Frontal cortex (tissue), 4 donors: ENCODE measurements at places on chromosomes 2 and 18.

DNA sequence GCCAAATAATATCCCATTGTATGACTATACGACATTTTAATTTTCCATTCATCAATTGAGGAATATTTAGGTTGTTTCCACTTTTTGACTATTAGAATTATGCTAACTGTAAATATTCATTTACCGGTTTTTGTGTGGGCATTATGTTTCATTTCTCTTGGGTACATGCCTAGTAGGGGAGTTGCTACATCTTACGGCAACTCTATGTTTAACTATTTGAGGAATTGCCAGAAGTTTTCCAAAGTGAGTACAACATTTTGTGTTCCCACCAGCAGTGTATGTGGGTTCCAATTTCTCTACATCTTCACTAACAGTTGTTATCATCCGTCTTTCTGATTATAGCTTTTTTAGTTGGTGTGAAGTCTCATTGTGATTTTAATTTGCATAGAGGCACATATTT lies 1.6 kb upstream of the KDSR start:
- no peak for DNase-seq

DNA sequence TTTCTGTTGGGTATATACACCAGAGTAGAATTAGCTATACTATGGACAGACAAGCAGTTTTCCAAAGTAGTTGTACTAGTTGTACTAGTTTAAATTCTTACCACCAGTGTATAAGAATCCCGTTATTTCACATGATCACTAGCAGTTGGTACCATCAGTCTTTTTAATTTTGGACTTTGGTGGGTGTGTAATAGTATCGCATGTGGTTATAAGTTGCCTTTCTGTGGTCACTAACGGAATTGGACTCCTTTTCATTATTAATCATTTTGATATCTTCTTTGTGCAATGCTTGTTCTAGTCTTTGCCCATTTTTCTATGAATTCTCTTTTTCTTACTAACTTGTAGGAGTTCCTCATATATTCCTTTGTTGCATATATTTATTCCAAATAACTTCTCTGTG lies 89.8 kb downstream of the ASXL2 start:
- DNase-seq, result no peak

DNA sequence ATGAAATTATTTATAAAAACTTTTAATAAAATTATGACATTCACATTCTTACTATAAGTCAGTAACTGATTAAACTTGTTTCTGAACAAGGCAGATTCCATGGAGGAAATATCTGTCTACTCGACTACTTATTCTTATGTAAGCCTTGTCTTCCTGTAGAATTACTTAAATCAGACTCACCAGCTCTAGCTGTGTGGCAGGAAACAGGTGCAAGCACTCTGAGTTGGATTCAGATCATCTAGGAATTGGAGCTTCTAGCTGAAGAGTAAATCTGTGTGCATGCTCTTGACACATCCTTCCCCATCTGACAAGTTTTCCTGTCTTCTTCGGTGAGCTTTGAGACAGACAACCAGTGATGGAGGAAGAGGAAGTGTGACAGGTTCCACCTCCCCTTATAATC lies 284.7 kb downstream of the TRIB2 start:
- DNase-seq, result no peak

DNA sequence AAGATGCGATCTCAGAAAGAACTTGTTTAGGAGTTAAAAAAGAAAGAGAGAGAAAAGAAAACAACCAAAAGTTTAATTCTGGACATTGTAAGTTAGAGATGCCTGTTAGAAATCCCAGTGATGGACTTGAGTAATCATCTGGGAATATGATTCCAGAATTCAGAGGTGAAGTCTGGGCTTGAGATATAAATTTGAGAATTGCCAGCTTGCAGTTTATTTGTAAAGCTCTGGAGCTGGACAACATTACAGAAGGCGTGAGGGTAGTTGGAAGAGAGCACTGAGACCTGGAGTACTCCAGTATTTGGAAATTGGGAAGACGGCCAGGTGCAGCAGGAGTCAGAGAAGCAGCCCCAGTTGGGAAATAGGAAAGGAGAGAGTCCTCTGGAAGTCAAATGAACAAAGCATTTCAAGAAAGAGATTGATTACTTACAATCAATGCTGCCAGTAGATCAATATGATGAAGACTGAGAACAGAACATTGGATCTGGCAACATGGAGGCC lies 128.8 kb upstream of the ARHGAP28 start:
- DNase-seq, result no peak

DNA sequence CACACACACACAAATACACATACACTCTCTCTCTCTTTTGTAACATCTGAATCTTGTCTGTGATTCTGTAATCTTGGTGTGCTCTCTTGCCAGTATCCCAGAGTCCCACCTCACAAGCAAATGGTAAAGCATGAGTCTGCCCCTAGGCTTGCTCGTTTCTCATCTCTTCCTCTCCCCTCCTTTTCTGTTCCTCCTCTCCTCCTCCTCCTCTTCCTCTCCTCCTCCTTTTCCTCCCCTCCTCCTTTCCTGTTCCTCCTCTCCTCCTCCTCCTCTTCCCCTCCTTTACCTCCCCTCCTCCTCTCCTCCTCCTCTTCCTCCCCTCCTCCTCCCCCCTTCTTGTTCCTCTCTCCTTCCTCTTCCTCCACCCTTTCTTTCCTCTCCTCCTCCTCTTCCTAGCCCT lies 59.0 kb downstream of the TNFRSF11A start:
- no peak for DNase-seq

GRCh38 chr2:217279556-217279955 lies 419.7 kb upstream of the TNP1 start:
- no peak for DNase-seq

- no peak for DNase-seq
These were observed 92.1 kb downstream of the TMEM18 start for GRCh38 chr2:584863-585823.

- DNase-seq, result peak; percentile 70
These were observed 1.7 kb downstream of the ERFE start for GRCh38 chr2:238160206-238161129.

- DNase-seq, result no peak
These were observed 142.4 kb upstream of the SOX11 start for GRCh38 chr2:5549771-5550170.

DNA sequence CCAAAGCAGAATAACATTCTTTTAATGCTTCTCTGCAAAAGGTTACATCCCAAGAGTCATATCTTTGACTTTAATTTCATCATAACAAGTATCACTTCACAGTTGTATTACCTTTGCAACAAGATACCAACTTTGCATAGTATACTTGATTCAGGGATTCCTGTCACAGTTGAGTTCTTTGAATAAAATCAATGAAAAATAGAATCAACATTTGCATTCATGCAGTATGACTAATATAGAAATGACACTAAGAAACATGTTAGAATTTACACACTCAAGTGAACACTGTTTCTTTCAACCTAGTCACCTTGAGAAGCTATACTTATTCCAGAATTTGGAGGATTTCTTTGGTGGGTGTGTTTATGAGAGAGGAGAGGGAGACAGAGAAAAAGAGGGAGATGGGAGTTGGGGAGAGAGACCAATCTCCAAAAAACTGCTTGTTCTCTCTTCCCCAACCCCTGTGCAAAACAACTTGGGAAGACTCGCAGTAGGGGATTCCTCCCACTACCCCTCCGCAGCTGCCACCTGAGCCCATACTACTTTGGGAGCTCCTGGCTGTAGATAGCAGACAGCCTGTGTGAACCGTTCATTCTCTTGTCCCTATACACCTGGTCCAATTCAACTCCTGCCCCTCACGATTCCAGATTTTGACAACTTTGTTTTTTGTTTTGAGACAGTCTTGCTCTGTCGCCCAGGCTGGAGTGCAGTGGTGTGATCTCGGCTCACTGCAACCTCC lies 57.7 kb downstream of the PELI1 start:
- no peak for DNase-seq

- no peak for DNase-seq
These were observed 209.6 kb downstream of the SLC8A1 start for GRCh38 chr2:40242315-40242714.

GRCh38 chr2:105754011-105754410 lies 9.3 kb downstream of the NCK2 start:
- no peak for DNase-seq

- DNase-seq, result no peak
These were observed 45.9 kb downstream of the ST6GAL2 start for GRCh38 chr2:106839849-106840595.

- peak; percentile 60 for DNase-seq
These were observed 36.5 kb downstream of the SEMA4F start for GRCh38 chr2:74690571-74690970.

DNA sequence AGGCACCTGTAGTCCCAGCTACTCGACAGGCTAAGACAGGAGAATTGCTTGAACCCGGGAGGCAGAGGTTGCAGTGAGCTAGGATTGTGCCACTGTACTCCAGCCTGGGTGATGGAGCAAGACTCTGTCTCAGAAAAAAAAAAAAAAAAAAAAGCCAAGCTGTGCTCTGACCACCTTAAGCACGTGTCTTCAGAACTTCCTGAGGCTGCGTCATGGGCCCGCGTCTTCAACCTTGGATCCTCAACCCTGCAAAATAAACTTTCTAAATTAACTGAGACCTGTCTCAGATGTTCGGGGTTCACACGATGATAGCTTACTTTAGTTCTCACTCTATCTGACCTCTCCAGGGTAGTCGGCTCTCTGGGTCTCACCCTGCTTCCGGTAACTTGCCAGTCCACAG lies 65.8 kb upstream of the CABLES1 start:
- no peak for DNase-seq

DNA sequence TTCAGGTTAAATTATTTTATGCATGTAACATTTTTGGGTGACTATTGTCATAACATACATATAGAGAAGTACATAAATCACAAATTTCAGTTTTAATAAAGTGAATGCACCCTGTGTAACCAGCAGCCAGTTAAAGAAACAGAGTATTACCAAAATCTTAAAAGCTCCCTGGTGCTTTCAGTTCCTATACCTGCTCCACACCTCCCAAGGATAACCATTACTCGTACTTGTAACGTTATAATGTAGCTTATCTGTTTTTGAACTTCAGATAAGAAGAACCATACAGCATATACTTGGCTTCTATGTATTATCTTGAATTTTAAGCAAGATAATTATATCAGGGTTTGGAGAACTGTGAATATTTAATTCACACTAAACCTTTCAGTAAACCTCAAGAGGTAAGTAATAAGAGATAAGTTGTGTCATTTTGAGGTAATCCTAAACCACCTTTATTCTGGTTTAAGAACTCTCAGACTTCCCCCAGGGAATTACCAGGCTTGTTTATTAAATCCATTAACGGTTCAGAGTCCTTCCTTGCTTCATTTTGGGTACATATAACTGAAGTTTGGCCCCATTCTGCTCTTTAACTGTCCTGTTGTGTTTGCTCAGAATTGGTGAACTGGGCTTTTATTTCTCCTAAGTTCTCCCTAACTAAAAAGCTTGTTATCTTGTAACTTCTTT lies 58.6 kb downstream of the LCLAT1 start:
- DNase-seq, result no peak

DNA sequence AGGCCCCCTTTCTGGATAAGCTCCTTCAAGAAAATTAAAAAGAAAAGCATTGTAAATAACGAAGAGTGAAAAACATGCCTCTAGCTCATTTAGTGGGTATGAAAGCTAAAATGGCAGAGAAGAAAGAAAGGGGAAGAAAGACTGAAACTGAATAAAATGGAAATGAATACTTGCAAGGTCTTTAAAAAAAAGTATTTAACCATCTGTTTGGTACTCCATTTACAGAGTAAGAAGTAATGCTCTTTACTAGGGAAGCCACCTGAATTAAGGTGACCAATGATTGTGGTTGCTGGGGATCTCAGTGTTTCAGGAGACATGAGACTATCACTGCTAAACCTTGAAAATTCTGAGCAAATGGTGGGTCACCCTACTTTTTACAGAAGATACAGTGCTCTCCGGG lies 17.7 kb upstream of the ARL5A start:
- no peak for DNase-seq

DNA sequence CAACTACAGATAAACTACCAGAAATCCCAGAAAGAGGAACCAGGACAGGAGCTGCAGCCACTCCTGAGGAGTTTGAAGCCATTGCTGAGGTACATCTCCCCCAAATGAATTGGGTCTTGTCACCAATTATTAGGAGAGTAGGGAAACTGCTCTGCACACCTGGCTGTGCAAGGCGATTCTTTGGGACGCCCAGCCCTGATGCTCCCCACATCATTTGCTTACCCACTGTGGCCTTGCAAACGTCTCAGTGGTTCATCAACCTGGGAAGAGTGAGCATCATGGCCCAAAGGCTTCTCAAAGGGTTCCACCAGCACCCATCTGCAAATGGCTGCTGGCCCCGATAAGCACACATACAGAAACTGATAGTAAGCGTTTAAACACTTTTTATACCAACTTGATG lies 21.8 kb upstream of the DCDC2C start:
- DNase-seq, result no peak

DNA sequence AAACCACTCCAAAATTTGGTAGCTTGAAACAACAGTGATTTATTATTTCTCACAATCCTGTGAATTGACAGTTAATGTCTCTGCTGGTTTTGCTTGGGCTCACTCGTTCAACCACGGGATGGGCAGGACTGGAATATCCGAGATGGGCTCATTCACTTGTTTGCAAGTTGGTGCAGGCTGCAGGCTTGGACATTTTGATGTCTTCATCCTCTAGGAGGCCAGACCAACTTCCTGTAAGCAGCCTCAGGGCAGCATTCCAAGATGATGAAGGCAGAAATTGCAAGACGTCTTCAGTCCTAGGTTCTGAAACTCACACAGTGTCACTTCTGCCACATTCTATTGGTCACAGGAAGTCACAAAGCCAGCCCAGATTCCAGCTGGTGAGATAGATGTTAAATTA lies 47.1 kb downstream of the GPR39 start:
- no peak for DNase-seq

DNA sequence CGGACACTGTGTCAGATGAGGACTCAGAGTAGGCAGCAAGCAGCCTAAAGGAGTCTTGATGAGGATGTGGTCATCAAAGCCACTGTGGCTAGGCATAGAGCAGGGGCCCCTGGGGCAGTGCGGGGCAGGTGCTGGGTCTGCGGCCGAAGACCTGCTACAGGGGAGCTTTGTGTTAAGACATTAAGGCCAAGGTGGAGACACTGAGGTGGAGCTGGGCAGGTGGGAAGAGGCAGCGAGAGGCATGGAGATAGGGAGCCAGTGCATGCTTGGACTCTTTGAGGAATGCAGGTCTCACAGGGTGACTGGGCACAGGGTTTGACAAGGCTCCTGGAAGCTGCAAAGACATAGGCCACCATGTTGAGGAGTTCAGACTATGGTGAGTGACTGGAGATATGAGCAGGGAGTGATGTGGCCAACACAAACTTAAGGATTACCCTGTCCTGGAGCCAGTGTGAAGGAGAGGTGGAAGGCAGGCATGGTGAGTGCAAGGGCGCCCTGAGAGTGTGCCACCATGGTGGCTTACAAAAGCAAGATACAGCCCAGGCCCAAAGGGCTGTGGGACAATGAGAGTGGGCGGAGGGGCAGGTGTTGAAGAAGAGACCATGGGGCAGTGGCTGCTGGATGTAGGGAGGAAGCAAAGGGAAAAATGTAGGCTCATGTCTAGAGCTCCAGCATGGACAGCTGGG lies 450.9 kb upstream of the HS6ST1 start:
- no peak for DNase-seq

- DNase-seq, result no peak
These were observed 264.7 kb downstream of the PTH2R start for GRCh38 chr2:208671284-208671683.

DNA sequence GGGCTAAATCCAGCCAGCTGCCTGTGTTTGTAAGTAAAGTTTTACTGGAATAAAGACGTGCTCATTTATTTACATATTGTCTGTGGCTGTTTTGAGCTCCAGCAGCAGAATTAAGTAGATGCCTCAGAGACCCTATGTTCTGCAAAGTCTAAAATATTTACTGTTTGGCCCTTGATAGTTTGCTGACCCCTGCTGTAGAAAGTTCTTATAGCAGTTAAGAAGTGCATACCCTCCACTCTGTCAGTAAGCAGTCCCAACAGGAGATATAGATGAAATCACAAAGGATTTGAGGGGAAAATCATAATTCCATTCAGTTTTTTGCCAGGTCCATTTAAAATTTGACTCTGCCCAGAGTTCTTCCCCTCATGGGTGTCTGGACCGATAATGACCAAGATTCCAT lies 50.1 kb upstream of the ITM2C start:
- no peak for DNase-seq
